ENCODE measurements at places on chromosomes 1 and 21.

- DNase-seq, result no peak
Observed at GRCh38 chr1:112687361-112687760, 12.9 kb downstream of the MOV10 start.

DNA sequence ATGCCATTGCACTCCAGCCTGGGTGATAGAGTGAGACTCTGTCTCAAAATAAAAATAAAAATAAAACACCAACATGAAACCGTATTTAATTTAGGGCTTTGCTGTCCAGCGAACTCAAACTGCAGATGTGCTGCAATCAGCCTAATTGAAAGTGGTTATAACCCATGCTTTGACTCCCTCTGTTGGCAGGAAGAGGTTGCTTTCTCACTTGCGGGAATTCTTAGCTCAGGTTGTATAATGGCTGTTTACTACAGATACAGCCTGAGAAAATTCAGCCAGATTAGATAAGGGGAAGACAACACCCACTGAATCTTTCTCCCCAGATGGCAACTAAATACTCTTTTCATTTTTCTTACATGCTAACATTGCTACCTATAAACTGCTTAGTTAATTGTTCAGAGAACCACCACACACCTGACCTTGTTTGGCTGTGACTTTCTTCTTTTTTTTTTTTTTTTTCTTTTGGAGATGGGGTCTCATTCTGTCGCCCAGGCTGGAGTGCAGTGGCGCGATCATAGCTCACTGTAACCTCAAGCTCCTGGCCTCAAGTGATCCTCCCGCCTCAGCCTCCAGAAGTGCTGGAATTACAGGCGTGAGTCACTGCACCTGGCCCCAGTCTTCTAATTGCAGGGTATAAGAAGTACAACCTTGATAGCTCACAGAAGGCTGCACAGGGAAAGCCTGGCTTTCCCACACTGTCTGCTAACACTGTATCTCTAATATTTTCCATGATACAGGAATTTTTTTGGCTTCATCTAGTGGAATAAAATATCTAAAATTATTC, 34.6 kb downstream of the DNTTIP2 start:
- peak; percentile 25 for DNase-seq

- DNase-seq, result no peak
Observed at GRCh38 chr1:31562707-31563360, 13.5 kb upstream of the TINAGL1 start.

DNA sequence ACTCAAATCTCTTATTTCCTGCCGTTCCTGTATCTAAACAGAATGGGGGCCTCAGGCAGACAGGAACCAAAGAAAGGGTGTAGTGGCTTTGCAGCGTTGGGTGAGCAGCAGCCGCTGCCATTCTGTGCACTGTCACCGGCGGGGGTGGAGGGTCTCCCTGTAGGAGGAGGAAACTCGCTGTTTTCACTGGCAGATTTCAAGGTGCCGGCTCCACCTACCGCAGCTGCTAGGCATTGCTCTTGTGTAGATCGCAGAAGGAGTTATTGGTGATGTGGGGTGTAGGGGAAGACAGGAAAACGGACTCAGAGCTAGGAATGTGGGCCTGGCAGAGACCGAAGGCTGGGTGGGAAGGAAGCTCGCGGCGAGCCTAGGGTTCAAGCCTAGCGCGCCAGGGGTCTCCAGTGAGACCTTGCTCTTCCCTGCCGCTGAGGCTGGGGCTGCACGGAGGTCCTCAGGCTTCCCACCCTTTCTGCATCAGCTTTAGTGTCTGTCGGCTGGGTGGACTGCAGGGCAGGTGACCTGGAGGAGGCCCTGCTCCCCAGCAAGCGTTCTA, 20.8 kb downstream of the ATP5PO start:
- peak; percentile 3 for DNase-seq

GRCh38 chr21:21057349-21058062, 59.3 kb downstream of the NCAM2 start:
- DNase-seq, result no peak

DNA sequence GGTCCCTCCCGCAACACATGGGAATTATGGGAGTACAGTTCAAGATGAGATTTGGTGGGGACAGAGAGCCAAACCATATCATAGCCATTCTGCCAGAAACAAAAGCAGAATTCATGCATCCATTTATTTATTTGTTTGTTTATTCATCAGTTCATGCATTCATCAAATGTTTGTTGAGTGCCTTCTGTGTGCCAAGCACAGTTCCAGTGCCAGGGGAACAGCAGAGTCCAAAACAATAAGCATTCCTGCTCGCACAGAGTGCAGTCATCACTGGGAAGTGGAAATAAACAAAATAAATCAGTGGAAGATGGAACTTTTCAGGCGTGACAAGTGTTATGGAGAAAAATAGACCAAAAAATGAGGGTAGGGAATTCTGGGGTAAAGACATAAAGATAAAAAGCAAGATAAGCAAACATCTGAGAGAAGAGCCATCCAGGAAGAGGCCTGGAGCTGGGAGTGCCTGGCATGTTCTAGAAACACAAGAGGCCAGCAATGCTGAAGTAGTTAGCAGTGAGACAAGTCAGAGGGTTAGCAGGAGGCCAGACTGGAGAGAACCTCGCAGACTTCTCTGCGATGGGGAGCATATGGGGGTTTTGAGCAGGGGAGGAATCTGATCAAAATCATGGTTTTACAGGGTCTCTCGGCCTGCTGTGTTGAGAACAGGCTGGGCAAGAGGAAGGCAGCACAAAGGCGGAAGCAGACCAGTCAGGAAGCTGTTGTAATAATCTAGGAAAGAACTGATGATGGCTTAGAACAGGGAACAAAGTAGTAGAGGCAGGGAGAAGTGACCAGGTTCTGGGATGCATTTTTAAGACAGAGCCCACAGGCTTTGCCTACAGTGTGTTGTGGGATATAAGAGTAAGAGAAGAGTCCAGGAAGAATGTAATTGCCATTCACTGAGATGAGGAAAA, 113.2 kb downstream of the GLUL start:
- DNase-seq, result no peak

DNA sequence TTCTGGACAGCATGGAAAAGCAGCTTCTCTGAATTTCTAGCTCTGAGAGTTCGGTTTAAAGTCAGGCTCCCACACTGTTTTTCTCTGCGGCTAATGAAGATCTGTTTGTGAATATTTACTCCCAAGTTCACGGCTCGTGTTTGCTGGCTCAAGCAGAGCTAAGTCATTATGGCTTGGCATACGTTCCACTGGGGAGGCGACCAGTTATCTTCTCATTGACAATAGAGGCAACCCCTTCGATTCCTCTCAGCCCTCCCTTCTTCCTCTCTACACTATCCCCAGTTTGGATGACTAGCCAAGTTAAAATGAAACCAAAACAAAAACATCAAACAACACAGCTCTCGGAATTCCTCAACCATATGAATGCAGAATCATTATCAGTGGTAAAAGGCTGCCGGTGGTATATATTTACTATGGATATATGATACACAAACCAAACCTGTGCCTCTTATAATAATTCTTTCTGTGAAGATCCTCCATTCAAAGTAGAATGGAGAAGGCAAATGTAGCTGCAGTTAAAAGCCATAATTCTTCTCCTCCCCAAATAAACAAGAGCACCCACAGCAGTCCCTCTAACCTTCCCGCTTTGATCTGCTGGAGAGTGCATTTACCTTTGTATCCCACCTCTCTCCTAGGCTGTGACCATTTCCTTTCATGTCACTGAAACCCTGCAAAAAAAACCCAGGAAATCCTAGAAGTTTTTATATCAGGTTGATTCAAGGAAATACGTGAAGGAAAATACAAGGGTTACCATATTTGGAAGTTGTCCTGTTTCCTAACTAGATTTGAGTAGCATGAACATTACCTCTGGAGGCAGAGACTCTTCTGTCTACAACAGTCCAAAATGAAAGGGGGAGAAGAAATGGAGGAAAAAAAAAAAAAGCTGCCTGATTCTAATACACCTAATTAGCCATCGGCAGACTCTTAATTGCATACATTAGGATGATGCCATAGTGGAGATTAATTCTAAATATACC, 108.3 kb upstream of the USH2A start:
- no peak for DNase-seq

DNA sequence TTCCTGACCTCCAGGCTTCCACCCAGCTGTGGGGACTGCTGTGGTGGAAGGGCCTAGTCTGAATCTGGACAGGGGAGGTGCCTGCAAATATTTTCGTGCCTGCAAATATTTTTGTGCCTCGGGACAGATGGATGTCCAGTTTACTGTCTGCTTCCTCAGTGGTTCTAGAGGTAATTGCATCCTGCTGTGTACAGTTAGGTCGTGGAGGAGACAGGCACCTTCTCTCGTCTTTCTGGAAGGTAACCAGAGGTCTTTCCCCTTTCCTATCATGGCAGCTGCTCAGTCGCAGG, 53.8 kb upstream of the TINAGL1 start:
- DNase-seq, result no peak

GRCh38 chr1:55988963-55989452, 590.4 kb downstream of the PLPP3 start:
- DNase-seq, result no peak

GRCh38 chr1:34164771-34165391, at the start of gene CSMD2:
TSS of gene CSMD2 (minus strand) at chr1:34165230. CDS start at chr1:34165097, 133 bp downstream.
- no peak for DNase-seq

- DNase-seq, result peak; percentile 34
Observed at GRCh38 chr1:226110249-226111097, 48.0 kb downstream of the H3-3A start.
